GM23248 (cell line): ENCODE measurements at places on chromosomes 1 and 21.
A peak's percentile ranks its signal among the peaks of the same experiment; 100 is the strongest.

GRCh38 chr1:27569088-27569460 lies 34.9 kb downstream of the AHDC1 start:
- DNase-seq: peak; percentile 69

DNA sequence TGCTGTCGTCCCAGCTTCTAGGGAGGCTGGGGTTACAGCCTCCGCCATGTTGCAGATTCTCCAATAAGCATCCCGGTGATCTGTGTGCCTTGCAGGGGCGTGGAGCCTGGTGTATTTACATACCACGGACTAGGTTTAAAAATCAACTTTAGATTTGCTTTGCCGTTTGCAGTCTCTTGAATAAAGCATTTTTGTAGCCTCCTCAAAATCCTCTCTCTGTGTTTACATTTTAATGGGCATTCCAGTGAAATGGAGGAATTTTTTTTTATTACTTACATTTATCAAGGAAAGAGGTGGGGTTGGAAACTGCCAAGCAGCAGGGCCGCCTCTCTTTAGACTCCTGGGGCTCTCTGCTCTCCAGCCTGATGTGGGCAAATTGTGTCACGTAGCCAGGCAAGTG lies 437.5 kb upstream of the VAMP3 start:
- no peak for DNase-seq

DNA sequence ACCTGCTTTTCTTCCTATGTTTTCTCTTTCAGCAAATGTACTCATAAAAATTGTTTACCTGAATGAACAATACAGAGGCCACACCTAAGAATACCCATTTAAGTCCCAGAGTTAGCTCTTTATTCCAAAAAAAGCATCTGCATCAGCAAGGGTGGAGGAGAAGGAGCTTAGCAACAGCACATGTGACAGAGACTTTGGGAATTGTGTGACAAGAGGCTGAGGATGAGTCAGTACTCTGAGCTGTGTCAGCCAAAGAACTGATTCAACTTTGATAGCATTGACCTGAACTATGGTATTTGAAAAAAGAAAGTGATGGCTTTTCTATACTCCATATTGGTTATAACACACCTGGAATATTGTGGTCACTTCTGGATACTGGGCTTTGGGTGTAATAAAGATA lies 162.7 kb downstream of the ZNF648 start:
- no peak for DNase-seq

GRCh38 chr1:58391056-58391455 lies 155.5 kb downstream of the OMA1 start:
- no peak for DNase-seq

DNA sequence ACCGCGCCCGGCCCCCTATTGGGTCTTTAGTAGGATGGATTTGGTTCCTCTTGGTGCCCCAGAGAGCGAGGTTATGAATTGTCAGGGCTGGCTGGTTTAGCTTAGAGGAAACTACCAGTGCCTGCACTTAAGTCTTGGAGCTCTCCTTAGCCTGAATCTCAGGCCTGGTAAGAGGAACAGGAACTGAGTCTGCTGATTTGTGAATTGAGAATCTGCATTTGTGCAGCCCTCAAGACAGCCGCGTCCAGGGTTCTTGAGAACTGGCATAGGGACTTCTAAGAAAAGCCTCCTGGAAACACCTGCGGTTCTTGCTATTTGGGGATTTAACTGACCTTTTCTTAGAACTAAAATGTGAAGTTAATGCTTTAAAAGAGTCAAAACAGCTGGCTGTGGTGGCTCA lies 1.7 kb downstream of the NECAP2 start:
- DNase-seq: no peak

GRCh38 chr1:27318596-27318995 lies 3.4 kb upstream of the TMEM222 start:
- peak; percentile 46 for DNase-seq

- no peak for DNase-seq
Observed at GRCh38 chr1:36991551-36991950, 42.8 kb downstream of the GRIK3 start.

DNA sequence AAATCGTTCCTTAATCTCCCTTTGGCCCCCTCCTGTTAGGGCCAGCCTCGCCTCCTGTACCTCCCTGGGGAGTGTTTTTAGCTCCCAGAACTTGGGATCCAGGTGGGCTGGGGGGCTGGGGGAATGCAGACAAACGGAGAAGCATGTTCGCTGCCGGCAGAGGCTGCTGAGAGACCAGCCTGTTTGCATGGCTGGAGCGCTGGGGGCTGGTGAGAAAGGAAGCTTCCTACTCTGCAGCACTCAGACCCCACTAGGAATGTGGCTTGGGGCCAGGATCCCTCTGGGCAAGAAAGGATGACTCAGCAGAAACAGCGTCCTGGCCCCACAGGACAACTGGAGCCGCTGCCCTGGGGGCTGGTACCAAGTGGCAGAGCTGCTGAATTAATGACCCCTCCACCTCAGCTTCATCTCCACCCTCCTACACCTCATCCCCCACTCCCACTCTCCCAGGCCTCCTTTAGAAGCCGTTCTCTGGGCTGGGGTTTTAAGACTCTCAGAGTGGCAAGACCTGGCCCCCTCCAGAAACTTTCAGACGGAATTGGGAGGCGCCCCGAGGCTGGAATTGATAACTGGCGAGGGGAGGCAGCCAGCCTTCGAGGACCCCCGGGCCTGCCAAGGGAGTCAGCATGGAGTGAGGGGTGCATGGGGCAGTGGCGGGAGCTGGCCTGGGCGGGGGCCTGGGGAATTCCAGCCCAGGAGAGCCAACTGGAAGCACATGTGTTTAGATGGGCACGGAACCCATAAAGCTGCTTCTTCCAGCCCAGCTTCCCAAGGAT lies 28.5 kb upstream of the EPS8L3 start:
- peak; percentile 93 for DNase-seq

GRCh38 chr1:227883073-227883520 lies 64.6 kb downstream of the WNT9A start:
- no peak for DNase-seq

DNA sequence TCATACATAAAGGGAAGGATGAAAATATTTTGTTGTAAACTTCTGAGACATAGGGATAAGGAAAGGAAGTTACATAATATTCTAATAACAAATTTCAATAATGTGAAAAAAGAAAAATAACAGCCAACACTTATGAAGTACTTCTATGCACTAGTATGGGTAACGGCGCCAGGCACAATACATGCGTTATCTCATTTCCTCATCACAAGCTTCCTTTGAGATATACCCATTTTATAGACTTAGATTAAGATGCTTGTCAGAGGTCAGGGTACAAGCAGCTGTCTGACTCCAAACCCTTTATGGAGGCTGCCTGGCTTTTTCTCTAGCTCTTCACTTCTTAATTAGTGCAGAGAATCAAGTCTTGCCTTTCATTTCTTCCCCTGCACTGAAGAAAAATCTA lies 41.3 kb downstream of the TCP10L start:
- no peak for DNase-seq

DNA sequence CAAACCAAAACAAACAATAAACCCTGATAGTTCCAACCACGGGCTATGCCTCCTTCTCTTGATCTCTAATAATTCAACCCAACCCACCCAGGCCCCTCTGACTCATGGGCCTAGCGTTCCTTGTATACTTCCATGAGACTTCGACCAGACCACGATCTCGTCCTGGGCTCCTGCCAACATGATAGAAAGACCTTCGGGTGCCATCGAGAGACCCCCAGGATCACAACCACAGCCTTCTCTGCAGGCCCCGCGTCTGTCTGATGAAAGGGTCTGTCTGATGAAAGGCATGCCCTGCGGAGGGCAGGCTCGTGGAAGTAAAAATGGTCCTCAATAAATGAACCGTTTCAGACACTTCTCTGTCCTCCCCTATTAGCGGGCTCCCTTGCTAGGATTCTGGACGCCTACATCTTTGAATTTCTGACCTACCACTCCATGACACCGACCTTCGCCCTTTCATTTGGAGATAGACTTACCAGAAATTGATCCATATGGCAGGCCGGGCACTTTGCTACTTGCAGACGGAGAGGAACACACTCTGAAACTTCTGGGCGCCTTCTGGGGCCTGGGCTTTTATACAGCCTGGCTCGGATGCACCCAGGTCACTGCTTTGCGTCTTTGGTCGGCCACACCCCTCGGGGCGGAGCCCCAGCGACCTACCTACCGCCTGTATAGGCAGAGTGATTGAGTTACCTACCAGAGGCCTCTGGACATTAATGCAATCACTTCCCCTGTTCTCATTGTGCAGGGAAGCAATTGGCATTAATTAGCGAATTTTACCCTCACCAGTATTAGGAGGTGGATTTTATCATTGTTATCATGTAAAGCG lies 5.3 kb upstream of the KLF18 start:
- DNase-seq: no peak

- no peak for DNase-seq
Observed at GRCh38 chr1:18041102-18041501, 66.5 kb upstream of the IGSF21 start.

DNA sequence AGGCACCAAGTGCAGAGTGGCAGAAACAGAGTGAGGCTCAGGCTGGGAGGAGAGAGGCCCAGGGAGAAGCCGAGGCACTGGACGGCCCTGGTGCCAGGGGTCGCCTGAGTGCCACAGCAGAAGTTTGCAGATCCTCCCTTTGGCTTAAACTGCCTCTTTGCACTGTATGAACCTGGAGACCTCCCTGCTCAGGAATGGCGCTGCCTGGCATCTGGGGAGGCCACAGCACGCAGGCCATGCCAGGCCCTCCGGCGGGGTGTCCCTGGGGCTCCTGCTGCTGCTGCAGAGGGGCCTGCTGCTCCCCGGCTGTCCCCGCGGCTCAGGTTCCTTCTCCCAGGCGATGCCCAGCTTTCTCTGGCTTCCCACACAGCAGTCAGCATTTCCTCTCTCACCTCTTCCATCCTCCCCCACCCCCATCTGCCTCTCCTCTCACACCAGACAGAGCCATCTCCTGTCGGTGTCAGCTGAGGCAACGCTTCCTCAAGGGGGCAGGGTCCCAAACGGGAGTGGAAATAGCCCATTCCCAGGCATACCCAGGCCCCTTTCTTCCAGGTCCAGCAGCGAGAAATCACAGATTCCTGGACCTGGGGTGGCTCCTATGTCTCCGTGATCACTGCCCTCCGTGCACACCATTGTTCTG lies 35.2 kb downstream of the SYT6 start:
- DNase-seq: no peak

- DNase-seq: no peak
Observed at GRCh38 chr1:41637367-41637766, 152.9 kb upstream of the EDN2 start.

DNA sequence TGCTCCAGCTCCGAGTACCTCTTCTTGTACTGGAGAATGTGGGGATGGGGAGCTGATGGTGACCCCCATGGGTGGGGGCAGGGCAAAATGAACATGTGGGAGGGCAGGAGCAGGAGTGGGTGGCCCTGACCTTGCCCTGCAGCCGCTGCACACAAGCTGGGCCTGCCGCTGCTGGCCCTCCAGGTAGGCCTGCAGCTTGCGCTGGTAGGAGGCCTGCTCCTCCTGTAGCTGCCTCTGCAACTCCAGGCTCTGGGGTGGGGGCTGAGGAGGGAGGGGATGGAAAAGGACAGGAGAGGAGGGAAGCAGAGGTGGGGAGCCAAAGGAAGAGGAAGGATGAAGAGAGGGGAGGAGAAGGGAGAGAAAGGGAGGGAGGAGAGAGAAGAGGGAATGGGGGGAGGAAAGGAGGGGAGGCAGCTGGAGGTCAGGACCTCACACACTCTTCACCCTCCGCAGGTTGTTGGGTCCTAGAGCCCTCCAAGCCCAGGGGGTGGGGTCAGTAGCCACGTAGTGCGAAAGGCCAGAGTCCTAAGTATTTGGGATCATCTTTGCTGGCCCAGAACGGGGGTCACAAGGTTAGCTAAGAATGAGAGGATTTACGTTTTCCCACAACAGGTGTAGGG lies 22.9 kb downstream of the RNU1-1 start:
- no peak for DNase-seq

DNA sequence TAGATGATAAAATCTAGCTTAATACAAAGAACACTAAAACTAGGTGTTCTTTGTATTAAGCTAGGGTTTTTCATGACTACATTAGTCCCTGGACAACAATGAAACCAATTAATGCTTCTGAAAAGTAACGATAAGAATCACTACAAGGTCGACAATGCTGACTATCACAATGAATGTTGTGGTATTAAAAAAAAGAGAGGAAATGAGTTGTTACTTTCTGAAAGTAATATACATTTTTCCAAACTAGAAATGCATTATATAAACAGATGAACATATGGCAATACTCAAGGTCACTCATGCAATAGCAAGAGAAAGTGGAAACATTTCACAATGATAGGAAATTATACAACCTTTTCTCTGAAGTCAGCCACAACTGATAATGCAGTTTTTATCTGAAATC lies 19.0 kb downstream of the DPH5 start:
- DNase-seq: no peak
